C1 segment of cervical spinal cord (tissue), 14 donors: ENCODE measurements at places on chromosomes 3 and 15.

GRCh38 chr3:159996959-159997358 lies 8.3 kb downstream of the IL12A start:
- no peak for DNase-seq

GRCh38 chr3:47581835-47582234 lies 3.2 kb upstream of the CSPG5 start:
- DNase-seq, result no peak

DNA sequence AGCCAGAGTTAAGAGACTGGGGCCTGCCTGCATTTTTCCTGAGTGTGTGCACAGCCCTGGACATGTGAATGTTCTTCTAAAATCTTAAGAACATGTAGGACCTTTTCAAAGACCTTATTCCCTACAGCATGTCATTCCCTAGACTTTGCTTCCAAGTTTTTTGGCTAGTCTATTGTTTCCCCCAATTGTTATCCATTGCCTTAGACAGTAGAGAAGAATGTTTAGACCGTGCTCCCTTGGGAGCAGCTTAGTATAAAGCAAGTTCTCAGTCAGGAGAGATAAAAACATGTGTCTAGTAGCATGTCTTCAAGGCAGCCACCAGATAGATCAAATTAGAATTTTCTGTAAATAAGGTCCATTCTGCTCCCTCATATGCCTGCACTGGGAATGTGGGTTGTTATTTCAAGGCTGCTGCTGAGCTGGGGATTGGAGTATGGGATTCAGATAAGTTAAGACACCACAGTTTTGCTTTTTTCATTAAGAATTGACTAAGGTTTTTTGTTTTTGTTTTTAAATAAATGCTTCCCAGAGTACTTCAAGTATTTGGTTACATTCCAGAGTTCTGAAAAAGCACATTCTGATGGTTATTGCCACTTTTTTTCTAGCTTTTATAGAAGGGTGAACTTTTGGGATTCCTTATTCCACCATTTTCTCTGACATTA lies 246.7 kb downstream of the RORA start:
- no peak for DNase-seq

DNA sequence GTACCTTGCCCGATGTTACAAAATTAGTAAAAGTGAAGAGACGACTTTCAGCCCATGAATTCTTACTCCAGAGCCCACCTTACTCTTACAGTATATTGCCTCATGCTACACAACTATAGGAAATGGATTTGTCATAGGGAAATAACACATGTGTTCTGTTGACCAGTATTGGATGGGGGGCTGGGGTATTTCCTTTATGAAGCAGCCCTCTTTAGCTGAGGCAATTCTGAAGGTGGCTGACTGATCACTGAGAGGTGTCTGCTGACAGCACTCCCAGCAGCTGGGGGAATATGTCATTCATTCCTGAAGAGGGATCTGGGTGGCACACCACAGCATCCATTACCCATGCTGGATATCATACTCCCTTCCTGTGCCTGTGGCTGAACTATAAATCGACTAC lies 6.4 kb upstream of the GOLM2 start:
- no peak for DNase-seq

GRCh38 chr3:38500688-38501417 lies 4.7 kb downstream of the EXOG start:
- DNase-seq, result no peak

- no peak for DNase-seq
Observed at GRCh38 chr3:128813097-128813496, 66.3 kb upstream of the ACAD9 start.

DNA sequence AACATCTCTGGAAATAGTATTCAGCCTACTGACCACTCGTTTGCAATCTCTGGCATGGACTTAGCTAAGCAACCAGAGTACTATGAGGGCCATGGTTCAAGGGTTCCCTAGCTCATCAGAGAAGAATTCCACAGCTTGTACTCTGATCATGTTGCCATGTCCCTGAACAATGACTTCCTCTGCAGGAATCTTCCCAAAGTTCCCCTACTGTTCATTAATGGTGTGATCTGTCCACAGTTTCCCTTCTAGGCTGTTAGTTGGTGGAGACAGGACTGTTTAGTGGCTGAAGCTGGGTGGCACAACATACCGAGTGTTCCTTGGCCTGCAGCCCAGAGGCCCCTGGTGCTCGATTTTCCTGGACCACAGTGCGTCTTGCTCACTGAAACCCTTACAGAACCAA lies 44.4 kb upstream of the GALNT15 start:
- no peak for DNase-seq

DNA sequence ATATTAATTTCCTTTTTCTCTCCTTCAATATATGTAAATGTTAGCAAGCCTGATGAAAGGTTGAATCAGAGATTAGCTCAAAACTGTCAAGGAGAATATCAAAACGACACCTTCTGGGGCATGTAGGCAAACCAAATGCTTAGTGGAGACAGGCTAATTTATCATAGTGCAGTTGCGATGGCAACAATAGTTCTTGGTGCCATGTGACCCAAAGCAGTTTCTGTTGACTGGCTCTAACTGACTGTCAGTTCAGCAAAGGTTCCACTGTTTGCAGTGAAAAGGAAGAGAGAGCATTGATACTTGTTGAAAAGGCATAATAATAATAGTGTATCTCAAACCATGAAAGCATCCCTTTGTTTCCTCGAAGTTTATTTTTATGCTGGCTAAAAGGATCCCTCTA lies 513.9 kb downstream of the NLGN1 start:
- DNase-seq, result peak; percentile 13

GRCh38 chr3:36814776-36815175 lies 50.4 kb upstream of the DCLK3 start:
- no peak for DNase-seq

DNA sequence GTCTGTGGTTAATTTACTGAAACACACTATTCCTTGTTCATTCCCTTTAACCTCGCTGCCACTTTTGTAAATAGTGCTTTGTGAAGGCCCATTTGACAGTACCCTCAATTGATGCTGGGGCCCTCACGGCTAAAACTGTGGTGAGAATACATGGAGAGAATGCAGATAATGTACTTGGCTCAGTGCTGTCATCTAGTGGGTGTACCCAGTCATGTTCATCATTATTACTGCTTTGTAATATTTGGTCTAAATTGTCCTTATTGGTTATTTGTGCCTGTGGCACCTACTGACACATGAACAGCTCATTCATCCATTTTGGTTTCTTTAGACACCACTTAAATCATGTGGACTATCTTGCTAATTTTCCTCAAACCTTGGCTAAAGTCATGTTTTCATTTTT lies 543.6 kb downstream of the EDEM1 start:
- no peak for DNase-seq

GRCh38 chr3:190902292-190902691 lies 39.8 kb upstream of the GMNC start:
- no peak for DNase-seq

DNA sequence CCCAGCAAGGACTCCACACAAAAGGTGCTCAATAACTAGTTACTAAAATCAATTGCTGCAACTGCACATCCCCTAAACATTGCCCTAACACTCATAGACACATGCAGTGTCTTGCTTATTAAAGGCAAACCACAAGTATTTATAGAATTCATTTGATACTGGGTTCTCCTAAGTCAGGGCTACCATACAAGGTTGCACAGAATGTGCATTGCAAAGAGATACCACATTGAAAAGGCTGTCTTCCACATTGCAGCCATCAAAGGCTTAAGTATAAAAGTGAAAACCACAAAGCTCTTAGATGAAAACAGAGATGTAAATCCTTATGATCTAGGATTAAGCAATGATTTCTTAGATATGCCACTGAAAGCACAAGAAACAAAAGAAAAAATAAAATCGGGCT lies 33.6 kb upstream of the TOPAZ1 start:
- no peak for DNase-seq

DNA sequence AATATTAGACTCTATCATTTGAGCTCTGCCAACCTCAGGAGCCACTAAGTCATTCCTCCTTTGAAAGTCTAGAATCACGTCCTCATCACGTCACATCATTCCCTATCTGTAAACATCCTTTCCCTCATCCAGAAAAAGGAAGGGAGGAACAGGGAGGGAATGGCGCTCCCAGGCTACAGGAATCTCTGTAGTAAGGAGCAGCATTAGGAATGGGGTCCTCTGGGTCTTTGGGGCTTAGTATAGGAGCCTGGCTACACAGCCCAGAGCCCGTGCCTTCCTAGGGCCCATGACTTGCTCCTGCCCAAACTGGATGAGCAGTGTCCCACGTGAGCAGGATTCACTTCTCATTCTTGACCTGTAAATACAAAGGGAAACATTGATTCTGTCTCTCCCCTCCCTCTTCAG lies 1.6 kb downstream of the TAGLN3 start:
- no peak for DNase-seq

DNA sequence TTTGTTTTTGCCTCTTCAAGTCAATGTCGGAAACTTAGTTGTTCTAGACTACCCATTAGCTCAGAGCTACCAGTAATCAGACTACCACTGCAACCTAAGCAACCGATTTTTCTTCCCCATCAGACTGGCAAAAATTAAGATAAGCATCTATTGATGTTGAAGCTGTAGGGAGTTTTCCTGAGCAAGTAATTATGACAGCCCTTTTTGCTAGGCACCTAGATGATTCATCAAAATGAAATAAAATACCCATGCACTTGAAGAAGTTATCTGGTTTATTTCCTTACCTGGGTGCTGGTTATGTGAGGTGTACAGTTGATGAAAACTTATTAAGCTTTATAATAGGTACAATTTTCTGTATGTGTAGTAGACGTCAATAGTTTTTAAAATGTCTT lies 554 bp upstream of the COMMD4 start:
- no peak for DNase-seq

DNA sequence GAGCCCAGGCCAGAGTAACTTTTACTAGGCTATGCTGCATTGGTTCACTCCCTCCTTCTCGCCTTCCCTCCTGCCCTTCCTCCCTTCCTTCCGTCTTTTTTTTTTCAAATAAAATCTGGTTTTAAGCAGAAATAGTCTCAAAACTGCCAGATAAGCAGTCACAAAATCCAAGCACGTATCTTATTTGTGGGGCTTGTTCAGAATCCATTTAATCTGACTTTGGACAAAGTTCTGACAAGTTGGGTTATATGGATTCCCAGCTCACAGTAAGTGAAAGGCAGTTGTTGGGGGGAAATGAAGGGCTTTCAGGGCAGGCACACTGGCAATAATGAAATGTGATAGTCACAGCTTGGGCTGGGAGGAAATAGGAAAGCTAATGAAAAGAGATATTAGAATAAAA lies 32.0 kb upstream of the PLXND1 start:
- DNase-seq, result no peak

- no peak for DNase-seq
Observed at GRCh38 chr3:189304465-189305351, 132.9 kb downstream of the TPRG1 start.

- no peak for DNase-seq
Observed at GRCh38 chr3:42511736-42512135, 9.3 kb downstream of the VIPR1 start.

DNA sequence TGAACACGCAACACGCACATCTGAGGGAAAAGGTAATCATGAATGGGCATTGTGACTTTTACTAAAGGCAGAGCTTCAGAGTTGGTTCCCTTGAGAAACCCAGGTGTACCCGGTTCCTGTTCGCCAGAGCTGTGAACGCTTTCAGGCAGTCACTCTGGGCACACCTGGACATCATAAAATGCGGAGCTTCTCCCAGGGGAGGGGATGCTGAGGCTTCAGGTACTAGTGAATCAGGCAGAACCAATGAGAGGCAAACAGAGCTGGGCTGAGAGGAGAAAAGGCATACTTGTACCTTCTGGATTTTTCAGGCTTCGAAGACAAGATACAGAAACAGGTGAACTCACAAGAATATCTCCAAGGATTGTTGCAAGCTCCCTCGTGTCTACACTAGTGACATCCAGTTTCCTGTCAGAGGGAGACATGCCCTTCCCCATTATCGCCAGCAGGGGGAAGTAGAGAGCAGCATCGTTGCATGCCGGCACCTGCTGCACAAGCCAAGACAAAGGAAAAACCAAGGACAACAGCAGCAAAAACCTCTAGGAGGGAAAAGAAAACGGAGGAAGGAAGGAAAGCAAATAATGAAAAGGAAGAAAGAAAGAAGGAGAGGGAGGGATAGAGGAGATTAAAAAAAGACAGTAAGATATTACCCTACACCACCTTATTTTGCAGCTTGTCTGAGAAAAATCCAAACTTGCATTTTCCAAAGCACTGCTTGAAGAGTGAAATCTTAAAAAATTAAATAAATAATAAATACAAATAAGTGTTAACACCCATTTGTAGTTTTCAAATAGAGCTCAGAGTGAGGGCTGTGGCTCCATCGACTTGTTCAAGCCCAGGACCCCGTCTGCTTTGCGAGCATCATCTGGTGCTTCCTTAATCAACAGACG lies 2.0 kb downstream of the AHSG start:
- DNase-seq, result no peak

DNA sequence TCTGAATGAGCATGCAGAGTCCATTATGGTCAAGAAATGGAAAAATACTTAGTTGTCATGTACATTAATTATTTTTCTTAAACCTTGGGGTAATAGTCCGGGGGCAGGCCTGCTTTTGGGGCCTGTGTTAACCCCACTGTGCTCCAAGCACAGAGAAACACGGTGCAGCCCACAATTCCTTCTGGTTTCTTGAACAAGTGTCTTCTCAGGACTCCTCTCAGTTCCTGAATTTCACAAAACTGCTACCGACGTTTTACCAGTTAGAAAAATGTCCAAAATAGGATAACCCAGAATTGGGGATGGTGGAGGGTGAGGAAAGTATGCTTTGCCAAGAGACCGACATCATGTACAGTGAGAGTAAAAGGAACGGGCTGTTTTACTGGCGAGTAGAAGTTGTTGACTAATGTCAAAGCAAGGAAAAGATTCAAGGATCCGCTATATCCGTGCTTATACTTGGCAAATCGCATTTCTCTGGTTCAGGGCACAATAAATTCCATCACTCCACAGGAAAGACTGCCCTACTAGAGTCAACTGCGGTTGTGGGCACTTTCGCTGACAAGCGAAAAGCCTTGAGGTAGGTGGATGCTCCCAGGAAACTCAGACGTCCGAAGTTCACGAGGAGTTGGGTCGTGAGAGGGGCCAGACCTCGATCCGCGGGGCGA lies 495 bp upstream of the NXPE3 start:
- no peak for DNase-seq
